ENCODE measurements at places on chromosomes 3 and 15.

- DNase-seq, result no peak
These were observed 21.4 kb downstream of the CBLB start for GRCh38 chr3:105847452-105847851.

DNA sequence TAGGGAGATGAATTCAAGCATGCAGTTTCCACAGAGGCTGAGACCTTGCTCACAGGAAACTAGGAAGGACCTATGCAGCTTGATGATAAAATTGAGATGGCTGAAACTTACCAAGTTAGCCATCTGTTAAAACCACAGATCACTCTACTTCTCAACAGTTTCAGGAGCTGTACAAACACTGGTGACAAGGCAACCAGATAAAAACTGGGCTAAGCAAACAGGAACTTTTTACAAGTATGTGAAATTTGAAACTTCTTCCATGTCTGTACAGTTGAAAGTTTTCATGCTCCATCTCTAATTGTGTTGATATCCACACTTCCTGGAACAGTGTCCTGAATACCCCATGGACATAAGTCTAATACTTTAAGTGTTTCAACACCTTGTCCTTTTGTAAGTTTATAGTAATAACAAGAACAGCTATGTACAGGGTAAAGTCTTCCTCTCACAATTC is 78.2 kb downstream of the FAIM start:
- DNase-seq, result no peak

- no peak for DNase-seq
These were observed 342.5 kb downstream of the SHQ1 start for GRCh38 chr3:72505539-72506405.

DNA sequence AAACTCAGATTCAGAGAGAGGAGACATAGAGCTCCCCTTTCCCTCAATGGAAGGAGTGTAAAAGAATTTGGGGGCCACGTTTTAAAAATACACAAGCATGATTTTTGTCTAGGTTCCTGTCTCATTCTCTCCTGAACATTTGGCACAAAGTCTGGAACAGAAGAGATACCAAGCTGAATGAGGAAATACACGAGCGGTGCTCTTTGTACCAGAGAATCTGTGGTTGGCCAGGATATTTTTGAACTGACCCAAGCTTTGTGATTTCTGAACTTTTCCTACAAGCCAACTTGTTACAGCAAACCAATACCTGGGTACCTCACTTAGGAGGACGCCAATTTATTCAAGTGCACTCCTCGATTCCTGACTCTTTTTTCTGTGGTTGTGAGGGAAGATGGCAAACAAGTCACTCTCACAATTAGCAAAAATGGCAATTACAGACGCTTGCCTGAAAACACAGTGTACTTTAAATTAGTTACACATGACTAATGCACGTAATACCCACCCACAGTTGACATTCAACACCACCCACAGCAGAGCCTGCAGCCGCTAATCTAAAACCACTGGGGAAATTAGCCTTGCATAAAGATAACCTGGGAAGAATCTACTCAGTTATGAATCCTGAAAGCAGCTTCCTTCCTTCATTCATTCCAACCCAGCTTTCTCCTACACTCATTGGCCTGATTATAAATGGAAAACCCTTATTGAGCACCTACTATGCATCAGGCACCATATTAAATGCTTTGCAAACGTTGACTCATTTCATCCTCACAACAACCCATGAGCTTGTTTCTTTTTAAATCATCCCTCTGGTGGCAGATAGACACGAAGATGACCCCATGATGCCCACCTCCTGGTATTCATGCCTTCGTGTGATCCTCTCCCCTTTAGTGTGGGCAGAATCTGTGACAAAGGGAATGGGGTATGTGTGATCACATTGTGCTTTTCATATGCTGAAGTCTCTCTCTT is 293.5 kb downstream of the KBTBD8 start:
- no peak for DNase-seq

- DNase-seq, result no peak
These were observed 41.7 kb upstream of the ARL14 start for GRCh38 chr3:160635213-160635612.

GRCh38 chr15:22936577-22937472 is 43.3 kb downstream of the CYFIP1 start:
- no peak for DNase-seq

GRCh38 chr3:112651516-112651915 is 10.6 kb upstream of the CCDC80 start:
- DNase-seq, result no peak

GRCh38 chr15:70098461-70099166 is 897 bp upstream of the TLE3 start:
- no peak for DNase-seq

DNA sequence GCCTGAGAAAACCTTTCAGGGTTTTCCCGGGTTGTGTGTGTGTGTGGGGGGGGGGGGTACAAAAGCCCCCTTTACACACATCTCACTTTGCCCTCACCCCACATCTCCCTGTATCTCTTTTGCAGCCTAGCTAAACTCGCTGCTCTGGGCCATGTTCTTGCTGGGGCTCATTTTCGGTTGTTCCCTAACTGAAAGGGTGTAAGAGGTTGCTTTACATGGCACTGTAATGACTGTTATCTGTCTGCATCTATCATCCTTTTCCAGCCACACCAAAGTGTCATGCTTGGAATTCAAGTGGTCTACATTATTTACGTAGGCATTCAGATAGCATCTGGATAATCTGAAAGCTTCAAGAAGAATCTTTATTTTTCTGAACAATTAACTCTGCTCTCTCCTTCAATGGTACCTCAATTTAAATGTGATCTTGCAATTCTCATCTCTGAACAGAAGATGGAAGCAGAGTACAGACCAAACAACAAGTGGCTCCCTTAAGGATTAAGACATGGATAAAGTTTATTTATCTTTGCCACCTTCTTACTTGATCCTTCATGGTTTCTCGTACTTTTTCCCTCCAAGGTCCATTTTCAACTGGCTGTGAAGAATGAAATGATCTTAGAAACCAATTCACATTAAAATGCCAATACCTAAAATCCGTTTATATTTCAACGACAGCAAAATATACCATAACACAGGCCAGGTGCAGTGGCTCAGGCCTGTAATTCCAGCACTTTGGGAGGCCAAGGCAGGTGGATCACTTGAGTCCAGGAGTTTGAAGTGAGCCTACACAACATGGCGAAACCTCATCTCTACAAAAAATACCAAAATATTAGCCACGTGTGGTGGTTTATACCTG is 34.9 kb downstream of the DCLK3 start:
- DNase-seq, result no peak

DNA sequence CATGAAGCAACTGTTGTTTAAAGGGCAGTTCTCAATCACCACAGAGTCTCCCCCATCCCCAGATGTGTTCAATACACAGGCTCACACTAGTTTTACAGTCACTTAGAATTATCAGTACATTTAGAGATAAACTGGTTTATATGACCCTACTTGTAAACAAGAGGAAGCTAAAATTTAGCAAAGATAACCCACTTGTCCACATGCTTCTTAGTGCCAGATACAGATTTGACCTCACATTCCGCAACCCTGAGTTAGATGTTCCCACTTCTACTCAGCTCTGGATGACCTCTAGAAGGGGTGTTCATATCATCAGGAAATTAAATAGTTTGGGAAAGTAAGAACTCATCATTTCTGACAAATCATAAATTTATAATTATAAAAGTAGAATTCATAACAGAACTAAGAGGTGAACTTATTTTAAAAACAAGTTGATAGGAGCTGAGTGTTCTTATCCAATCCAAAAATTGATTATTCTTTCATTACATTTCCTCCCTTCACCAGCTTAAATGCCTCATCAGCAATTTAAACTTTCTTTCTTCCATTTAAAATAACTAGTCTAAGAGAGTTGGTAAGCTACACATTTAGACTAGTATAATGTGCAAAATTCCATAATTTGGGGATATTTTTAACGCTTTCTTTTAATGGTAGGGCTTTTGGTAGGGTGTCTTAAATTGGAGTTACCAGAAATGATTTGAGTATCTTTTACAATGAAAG is 131.2 kb downstream of the FBN1 start:
- no peak for DNase-seq

DNA sequence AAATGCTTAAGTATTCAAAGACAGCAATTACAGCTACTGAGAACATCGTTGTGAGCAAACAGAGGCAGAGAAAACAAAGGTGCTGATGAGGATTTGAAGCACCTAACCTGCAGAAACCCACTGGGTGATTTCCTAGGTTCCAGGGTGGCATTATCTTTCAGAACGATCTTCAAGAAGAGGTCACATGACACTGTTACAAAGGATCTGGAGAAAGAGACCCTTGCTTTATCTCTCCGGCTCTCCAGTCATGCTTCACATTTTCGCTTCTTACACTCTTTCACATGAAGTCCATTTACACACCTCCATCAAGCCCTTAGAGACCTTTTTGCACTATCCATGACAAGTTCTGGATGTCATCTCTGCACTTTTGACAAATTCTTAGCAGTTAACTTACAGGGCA is 70.8 kb downstream of the GOLGA8B start:
- DNase-seq, result no peak

- no peak for DNase-seq
These were observed 442.9 kb downstream of the MCTP2 start for GRCh38 chr15:94674296-94674695.

DNA sequence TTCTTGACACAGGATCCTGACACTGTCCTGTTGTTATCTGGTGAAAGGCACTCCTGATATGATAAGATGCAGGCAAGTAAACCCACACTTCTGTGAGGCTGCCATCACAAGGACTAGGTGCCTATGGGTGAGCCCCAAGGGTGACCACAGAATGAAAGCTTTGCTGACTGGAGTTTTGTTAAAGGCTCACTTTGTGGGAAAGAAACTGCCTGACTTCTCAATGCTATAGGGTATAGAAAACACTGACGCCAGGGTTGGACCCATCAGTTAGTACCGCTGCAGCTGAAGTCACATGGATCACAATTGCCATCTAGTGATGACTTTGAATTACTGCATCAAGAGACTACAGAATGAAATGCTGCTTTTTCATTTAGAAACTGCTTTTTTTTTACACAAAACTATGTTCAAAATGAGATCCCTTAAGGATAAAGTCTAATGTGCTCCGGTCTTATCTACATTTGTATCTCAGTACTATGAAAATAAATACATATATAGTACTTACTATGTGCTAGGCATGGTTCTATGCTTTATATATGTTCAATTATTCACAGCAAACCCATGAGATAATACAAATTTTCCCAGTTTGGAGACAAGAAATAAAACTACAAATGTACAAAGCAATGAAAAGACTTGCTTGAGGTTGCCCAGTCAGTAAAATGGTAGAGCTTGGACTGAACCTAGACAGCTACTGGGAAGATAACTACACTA is 64.2 kb upstream of the CMSS1 start:
- DNase-seq, result no peak

GRCh38 chr15:73716417-73716816 is 32.2 kb downstream of the CD276 start:
- no peak for DNase-seq

All from stimulated activated CD8-positive, alpha-beta memory T cell treated with anti-CD3 and anti-CD28 coated beads, Interleukin-4, amount 100 ng/mL, for 4 hours (primary cell).